ENCODE measurements at places on chromosomes 5 and 9. TPM values are rescaled to one million over a fixed set of nuclear protein-coding genes. Genes with fewer than 3 reads are reported as not detected.

- DNase-seq = no peak
Measured at GRCh38 chr9:82498541-82499317, 510.2 kb downstream of the SPATA31D1 start.

GRCh38 chr5:97162045-97162444 lies 19.6 kb upstream of the LIX1 start:
- DNase-seq = peak; percentile 84

Gene CDH18
- 0.66 TPM for total RNA-seq

Gene ACTBL2
- total RNA-seq = not detected

DNA sequence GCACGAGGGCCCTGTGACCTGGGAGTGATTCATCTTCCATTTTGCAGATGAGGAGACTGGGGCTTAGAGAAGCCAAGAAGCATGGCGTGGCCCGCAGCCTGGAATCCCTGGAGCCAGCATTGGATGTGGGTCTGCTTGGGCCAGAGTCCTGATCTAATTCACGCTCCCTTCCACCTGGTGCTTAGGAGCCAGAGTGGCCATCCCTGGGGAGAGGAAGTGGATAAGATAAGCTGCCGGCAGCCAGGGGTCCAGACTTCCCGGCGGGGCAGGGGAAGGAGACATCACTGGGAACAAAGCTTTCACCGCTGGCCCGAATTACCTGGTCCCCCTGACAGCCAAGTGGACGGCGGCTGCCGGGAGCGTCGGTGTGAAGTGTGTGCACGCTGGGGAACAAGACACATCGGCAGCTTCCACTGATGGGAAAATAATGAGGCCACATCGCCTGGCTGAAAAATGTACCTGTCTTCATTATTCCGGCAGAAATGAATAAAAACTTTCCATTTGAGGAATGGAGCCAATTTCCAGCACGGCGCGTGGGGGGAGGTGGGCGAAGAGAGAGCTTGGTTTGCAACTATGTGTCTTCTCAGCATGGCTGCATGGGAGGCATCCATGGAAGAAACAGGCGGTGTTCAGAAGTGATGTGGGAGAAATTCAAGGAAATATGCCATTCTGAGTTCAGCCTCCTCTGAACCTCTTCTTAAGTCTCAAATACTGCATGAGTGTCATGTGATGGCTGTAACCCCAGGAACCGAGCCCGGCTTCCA lies 78.5 kb downstream of the OLFM1 start:
- DNase-seq = no peak

Gene PCDHGA11
- 10.7 TPM for total RNA-seq

- DNase-seq = no peak
Measured at GRCh38 chr9:38057416-38058195, 11.4 kb downstream of the SHB start.

Gene TRIM7
- total RNA-seq = 0.66 TPM

- no peak for DNase-seq
Measured at GRCh38 chr9:127175319-127175715, 52.9 kb upstream of the ANGPTL2 start.

DNA sequence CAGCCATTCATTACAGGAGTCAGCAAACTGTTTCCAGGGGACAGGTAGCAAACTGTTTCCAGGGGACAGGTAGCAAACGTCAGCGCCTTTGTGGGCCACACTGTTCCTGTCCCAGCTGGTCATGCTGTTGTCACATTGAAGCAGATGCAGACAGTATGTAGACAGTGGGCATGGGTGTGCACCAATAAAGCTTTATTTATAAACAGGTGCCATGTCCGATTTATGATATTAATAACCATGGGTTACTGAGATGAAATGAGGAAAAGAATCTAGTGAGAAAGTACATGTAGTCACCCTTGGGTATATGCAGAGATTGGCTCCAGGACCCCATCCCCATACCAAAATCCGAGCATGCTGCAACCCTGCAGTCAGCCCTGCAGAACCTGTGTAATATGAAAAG lies 122.5 kb downstream of the EHMT1 start:
- DNase-seq = no peak

- no peak for DNase-seq
Measured at GRCh38 chr5:135155616-135156214, 121.7 kb upstream of the PITX1 start.

DNA sequence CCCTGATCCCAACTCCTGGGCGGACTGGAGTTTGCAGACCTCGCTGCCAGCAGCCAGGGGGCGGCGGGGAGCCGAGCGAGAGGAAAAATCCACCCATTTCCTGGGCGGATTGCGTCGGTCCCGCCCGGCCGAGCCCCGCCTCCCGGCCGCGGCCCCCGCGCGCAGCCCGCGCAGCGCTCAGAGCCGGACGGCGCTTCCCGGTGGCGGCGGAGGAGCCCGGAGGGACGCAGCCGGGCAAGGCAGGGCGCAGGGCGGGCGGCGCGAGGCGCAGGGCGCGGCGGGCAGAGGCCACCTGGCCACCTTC lies at the start of gene OLFM1:
TSS of gene OLFM1 (plus strand) at position 180 of the 304 bp plus-strand sequence. CDS start 322 bp downstream, outside the sequence.
- DNase-seq = peak; percentile 89

DNA sequence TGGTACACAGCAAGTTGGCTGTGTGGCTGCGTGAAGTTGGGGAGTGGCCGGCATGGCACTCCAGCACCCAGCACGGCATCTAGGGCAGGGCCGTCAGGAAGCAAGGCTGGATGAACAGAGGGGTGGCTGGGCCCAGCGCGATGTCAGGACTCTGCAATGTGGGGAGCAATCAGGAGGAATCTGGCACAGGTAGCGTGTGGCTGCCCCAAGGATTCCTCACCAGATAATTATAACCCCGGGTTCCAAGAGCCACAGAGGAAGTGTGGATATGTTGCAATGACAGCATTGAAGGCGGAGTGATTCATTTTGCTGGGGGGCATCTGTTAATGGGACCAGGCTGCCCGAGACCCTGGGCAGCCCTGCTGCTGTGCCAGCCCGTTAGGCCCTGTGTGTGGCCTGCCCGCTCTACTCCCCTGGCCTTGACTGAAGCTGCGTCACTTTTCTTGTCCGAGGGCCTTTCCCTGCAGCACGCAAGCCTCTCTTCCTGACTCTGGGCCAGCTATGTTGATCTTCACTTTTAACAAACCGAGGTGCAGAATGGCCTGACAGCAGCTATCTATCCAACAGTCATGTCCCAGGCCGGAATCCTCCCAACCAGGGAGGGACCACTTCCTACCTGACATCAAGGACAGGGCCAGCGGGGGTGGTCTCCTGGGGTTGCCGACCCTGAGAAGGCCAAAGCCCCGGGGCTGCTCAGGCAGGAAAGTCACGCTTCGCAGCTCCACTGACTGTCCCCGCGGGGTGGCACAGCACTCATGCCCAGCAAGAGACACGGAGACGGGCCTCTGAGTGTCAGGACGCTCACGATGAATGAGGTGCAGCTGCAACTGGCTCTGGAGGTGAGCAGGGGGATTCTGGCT lies 118.0 kb upstream of the PHYKPL start:
- DNase-seq = no peak

GRCh38 chr9:87294126-87294525 lies 203.5 kb upstream of the DAPK1 start:
- DNase-seq = no peak

Gene ADAMTS13
- total RNA-seq = 3.1 TPM

Gene C9
- total RNA-seq = not detected

DNA sequence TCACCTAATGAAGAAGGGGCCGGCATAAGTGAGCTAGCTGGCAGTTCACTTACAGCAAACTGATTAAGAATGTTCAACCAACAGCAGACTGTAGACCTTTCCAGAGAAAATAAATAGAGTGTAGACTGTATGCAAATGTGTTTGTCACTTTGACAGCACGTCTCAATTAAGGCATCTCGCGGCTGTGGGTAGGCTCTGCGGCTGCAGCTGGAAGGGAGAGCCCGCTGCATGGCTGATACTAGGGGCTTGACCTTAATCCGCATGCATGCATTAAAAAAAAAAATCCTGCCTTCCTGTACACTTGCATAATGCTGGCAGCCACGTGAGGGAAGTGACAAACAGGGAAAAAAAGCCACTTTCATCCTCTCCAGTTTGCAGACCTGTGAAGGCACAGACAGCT lies 82.3 kb downstream of the CRB2 start:
- no peak for DNase-seq

Gene WNK2
- 102 TPM for total RNA-seq

- peak; percentile 80 for DNase-seq
Measured at GRCh38 chr9:126398403-126399058, 71.9 kb downstream of the MVB12B start.

Gene LMBRD2
- 6.4 TPM for total RNA-seq

DNA sequence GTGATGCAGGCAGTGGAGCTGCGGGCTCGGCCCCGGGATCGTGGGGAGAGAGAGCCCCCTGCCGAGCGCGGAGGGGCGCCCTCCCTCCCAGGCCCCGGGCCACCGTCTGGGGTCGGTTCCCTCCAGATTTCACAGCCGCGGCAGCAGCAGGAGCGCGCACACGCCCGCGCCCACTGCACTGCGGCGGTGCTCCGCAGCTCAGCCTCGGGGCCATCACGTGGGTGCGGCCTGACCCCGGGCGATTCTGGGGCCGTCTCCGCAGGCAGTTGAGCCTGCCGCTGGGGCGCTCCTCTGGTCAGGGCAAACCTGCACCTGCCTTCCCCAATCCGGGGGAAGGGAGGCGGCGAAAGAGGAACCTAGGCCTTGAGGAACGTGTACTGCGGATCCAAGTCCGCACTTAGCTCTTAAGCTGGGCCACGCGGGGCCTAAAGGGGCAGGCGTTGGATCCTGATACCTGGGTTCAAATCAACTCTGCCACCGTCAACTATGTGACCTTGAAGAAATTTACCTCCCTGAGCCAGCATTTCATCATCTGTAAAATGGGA lies 9.4 kb upstream of the DELE1 start:
- peak; percentile 85 for DNase-seq

Gene PPP3R2
- total RNA-seq = not detected

Data from GM23338 (cell line).